ENCODE measurements at places on chromosomes 5 and 9.

- no peak for DNase-seq
Measured at GRCh38 chr5:9654886-9655285, 24.7 kb upstream of the TAS2R1 start.

GRCh38 chr5:87394411-87395165 lies 18.1 kb downstream of the CCNH start:
- DNase-seq: no peak

DNA sequence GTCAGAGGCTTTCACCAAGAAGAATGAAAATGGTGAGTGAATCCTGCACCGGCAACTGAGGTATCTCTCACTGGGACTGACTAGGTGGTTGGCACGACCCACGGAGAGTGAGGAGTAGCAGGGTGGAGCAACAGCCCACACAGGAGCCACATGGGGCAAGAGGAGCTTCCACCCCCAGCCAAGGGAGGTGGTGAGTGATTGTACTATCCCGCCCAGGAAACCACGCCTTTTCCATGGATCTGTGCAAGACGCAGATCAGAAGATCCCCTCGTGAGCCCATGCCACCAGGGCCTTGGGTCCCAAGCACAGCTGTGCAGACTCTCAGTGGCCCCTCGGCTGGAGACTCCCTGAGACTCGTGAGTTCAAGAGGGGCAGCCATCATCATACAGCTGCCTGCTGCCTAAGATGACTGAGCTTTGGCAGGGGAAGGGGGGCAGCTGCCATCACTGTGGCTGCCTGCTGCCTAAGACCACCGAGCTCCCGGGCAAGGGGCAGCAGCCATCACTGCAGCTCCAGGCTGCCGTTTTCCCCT lies 229.5 kb downstream of the AP3B1 start:
- DNase-seq: no peak

- DNase-seq: no peak
Measured at GRCh38 chr9:137945581-137945980, 68.0 kb downstream of the CACNA1B start.

- no peak for DNase-seq
Measured at GRCh38 chr5:14663734-14664269, 716 bp upstream of the OTULIN start.

DNA sequence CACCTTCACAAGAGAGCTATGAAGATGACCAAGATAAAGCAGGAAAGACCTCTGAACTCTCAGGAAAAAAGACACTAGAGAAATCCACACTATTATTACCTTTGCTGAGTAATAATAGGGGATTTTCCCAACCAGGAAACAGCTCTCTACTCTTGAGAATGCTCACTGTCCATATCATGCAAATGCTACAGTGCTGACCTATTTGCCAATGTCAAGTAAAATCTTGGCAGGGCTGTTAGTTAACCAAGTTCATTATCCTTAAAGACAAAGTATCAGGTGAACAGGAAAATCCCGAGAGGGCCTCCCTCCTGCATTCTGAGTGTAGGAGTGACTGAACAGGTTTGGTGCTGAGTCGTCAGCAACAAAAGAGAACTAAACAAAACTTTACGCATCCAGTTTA lies 306.6 kb downstream of the ACTL7B start:
- DNase-seq: no peak

GRCh38 chr5:24642022-24642421 lies 2.8 kb downstream of the CDH10 start:
- no peak for DNase-seq

- DNase-seq: no peak
Measured at GRCh38 chr9:133201424-133202144, 7.5 kb downstream of the OBP2B start.

- DNase-seq: no peak
Measured at GRCh38 chr5:163512526-163512925, 7.1 kb downstream of the MAT2B start.

DNA sequence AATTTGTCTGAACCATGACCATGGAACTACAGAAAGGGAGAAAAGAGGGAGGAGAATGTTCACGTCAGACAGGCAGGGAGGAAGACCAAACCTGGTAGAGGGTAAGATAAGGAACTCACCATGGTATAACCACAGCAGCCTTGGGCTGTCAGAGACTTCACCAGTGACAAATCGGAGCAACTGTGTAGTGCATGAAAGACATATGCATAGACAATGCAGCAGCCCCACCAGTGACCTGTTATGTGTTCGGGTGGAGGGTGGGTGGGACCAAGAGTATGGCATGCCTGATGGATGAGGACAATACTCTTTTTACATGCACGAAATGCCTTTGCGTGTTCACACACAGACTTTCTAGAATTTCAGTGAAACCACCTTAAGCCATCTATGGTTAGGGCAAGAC lies 221.8 kb upstream of the RASEF start:
- no peak for DNase-seq
